ENCODE measurements at places on chromosomes 1 and 21. TPM values are rescaled to one million over a fixed set of nuclear protein-coding genes. Genes with fewer than 3 reads are reported as not detected.

Gene TIAM1
- 19.3 TPM for total RNA-seq

Gene GJA4
- not detected for total RNA-seq

Gene OR2T6
- total RNA-seq, result not detected

Gene OR2L8
- not detected for total RNA-seq

Gene SYPL2
- not detected for total RNA-seq

Gene MCOLN2
- total RNA-seq, result 0.78 TPM

Gene NBPF10
- total RNA-seq, result 0.09 TPM

All from airway epithelial cell (primary cell).